Ureter (tissue), 1 donor: ENCODE measurements at places on chromosomes 16 and 17.

DNA sequence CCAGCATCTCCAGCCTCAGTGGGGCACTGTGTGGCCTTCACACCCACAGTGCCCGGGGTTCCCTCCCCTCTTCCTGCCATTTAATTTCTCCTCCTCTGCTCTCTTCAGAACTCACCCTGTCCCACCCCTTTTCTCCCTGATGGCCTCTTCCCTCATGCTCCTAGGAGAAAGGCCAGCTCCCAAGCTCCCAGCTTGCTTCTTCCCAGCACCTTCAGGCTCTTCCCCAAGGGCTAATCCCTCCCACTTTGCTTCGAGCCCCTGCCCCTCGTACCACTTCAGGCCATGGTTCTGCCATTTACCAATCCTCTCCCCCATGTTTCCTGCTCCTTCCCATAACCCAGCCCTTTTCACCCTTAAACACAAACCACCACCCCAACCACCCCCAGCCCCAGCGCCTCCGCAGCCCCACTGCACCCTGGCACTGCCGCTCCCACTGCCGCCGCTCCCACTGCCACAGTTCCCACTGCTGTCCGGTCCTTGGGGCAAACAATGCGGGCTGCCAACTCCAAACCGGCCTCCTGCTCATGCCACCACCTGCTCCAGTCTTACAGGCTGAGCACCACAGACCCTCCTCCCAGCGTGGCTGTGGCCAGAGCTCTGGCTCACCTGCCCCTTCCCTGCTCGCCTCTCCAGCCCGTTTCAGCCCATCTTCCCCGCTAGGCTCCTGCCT, 28.6 kb downstream of the ADAM11 start:
- no peak for DNase-seq

DNA sequence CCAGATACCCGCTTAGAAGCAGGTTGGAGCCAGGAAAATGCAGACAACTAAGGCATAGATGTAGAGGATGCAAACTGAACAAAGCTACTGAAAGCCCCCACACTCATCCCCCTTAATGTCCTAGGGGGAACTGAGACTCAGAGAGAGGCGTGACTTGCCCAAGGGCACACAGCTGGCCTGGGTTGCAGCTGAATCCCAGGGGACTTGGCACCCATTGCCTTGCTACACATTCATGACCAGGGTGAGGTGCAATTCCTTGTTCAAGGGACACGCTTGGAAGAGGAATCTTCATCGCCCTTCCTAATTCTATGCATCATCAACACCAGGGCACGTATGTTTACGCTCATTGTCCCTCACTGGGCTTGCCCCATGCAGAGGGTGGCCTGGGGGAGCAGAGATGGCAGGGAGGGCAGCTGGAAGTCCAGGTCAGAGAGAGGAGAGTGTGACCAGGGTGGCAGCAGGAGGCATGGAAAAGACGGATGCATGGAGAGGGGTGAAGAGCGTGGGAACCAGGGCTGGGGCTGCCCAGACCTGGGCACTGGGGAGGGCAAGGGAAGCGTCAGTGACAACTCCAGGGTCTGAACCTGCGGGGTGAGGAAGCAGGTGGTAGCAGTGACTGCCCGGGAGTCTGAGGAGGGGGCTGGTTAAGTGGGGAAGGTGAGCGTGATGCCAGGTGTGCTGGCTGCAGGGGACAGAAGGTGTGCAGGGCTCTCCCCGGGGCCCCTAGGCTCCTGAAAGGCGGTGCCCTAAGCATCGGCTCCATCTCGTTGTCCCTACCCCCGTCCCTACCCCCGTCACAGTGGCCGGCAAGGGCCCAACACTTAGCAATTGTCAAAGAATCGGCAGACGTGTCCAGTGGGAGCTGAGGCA, 267.1 kb upstream of the TNRC6C start:
- DNase-seq = peak; percentile 36

- no peak for DNase-seq
Measured at GRCh38 chr16:1323296-1324239, 9.9 kb upstream of the BAIAP3 start.

GRCh38 chr16:53356478-53357207, 77.6 kb upstream of the RBL2 start:
- DNase-seq = no peak

GRCh38 chr17:673200-673681, 41.4 kb downstream of the VPS53 start:
- DNase-seq = no peak
